CD4-positive, CD25-positive, alpha-beta regulatory T cell (primary cell): ENCODE measurements at places on chromosomes 12 and 14. TPM values are rescaled to one million over a fixed set of nuclear protein-coding genes. Genes with fewer than 3 reads are reported as not detected.

The MEG3 gene
- total RNA-seq = 0.10 TPM

- H3K4me3 ChIP-seq = no peak overlapping the region
- DNase-seq = no peak
- no peaks in the 10 kb centered on the region for H3K4me1 ChIP-seq
- H3K27ac ChIP-seq = no peak overlapping the region
Measured at GRCh38 chr12:82645414-82645813, 41.3 kb upstream of the TMTC2 start.

The FOXA1 gene
- 1.0 TPM for total RNA-seq

DNA sequence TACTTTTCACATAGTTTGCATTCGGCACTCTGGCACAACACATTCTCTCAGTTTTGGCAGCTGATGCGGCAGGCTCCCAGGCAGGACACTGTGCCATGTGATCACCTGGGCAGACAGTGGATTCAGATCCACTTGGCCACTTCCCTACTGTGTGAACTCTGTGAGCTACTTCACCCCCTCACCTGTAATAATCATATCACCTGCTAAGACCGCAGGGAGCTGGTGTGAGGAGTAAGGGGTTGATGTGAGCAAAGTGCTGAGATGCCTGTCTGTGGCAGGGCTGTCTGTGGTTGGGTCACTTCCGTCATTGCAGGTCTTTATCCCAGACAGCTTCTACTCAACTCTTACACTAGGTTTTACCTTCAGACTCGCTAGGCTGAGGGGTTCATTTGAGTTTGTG, 50.4 kb upstream of the AMN start:
- peaks cover 7% of the 10 kb centered on the region for H3K4me1 ChIP-seq
- H3K27ac ChIP-seq = peak overlapping the region; percentile 30
- no peaks in the 10 kb centered on the region for H3K27me3 ChIP-seq
- no peak overlapping the region for H3K4me3 ChIP-seq
- peaks cover 57% of the 10 kb centered on the region for H3K36me3 ChIP-seq

DNA sequence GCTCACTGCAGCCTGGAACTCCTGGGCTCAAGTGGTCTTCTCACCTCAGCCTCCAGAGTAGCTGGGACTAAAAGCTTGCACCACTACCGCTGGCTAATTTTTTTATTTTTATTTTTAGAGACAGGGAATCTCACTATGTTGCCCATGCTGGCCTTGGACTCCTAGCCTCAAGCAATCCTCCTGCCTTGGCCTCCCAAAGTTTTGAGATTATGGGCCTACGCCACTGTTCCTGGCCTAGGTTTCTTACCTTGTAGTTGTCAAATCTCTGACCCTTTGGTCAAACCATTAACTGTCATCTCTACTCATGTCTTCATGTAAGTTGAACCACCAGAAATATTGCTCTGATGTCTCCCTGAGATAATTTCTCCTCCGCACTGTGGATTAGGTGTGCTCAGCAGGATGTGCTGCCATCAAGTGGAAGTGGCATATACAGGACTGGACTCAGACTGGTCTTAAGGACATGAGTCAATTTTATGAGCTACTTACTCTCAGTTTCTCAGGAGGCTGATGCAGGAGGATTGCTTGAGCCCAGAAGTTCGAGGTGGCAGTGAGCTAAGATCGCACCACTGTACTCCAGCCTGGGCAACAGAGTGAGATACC, 28.5 kb downstream of the ACTR6 start:
- peaks cover 14% of the 10 kb centered on the region for H3K36me3 ChIP-seq
- no peak for DNase-seq
- no peak overlapping the region for H3K4me3 ChIP-seq
- H3K4me1 ChIP-seq = no peaks in the 10 kb centered on the region
- H3K27me3 ChIP-seq = no peaks in the 10 kb centered on the region

DNA sequence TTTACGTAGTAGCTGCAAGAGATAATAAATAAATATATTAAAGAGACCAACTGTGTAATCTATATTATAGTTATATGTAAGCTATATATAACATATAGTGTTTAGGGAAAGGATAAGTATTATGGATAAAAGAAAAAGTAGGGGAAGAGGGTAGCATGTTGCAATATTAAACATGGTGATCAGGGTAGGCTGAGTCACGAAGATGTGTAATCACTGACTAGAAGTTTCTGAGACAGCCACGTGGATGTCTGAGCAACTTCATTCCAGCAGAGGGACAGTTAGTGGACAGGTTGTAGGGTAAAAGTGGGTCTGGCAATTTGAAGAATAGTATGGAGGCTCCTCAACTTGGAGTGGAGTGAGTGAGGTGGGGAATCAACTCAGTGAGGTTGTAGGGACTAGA, 109.7 kb downstream of the ANO4 start:
- no peak for DNase-seq
- no peak overlapping the region for H3K4me3 ChIP-seq
- no peaks in the 10 kb centered on the region for H3K36me3 ChIP-seq

The DNAI7 gene
- total RNA-seq = 0.25 TPM

DNA sequence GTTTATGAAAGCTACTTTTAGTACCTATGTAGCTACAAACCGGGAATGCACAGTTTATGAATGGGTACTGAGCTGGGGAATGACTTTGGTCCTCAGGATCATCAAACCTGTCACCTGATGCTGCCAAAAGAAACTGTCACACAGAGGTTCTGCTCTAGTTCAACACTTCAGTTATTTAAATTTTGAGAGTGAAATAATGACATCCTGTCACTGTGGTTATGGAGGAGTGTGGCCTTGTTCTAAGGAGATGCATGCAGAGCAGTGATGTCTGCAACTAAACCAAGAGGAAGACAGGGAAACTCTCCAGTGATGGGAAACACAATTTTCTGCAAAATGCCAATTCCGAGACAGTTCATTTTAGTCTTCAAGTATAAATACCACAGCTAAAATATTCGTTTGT, 4.8 kb upstream of the AEBP2 start:
- peaks cover 5% of the 10 kb centered on the region for H3K4me1 ChIP-seq
- H3K4me3 ChIP-seq = no peak overlapping the region
- peak; percentile 74 for DNase-seq
- no peak overlapping the region for H3K27ac ChIP-seq
- no peaks in the 10 kb centered on the region for H3K27me3 ChIP-seq

The WSCD2 gene
- 2.3 TPM for total RNA-seq

GRCh38 chr14:101628471-101628966, 67.2 kb downstream of the DIO3 start:
- no peak overlapping the region for H3K27ac ChIP-seq
- DNase-seq = peak; percentile 72
- H3K4me1 ChIP-seq = peaks cover 9% of the 10 kb centered on the region
- H3K27me3 ChIP-seq = no peaks in the 10 kb centered on the region

The TROAP gene
- total RNA-seq = 2.0 TPM

GRCh38 chr14:74493343-74494261, at the start of gene ISCA2:
TSS of gene ISCA2 (plus strand) at chr14:74493765. CDS start at chr14:74493775, 10 bp downstream.
- no peaks in the 10 kb centered on the region for H3K27me3 ChIP-seq
- peak within 1 kb of the TSS; percentile 78 for H3K27ac ChIP-seq
- H3K4me3 ChIP-seq = peak within 1 kb of the TSS; percentile 86
- H3K4me1 ChIP-seq = peaks cover 48% of the 10 kb centered on the region

DNA sequence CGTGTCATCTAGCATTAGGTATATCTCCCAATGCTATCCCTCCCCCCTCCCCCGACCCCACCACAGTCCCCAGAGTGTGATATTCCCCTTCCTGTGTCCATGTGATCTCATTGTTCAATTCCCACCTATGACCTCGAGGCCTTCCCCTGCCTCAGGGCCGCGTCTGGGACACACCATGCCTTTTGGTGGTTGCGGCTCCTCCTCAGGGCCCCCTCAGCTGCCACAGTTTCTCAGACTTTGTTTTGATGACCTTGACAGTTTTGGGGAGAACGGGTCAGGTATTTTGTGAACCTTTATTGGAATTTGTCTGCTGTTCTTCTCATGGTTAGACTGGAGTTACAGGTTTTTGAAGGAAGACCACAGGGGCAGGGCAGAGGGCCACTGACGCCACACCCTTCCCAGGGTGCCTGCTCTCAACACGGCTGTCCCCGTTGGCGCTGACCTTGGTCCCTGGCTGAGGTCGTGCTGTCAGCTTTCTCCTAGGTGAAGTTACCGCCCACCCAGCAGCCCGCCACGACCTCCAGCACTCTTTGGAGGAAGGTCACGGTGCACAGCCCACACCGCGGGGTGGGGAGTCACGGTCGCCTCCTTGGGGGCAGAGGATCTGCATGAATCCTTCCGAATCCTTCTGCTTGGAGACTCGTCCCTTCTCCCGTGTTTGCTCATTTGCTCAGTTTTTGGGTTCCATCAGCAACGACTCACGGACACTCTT, 130.5 kb downstream of the KIF26A start:
- H3K27me3 ChIP-seq = no peaks in the 10 kb centered on the region
- H3K4me1 ChIP-seq = no peaks in the 10 kb centered on the region
- DNase-seq = no peak

The SLC11A2 gene
- total RNA-seq = 54.3 TPM

- no peak for DNase-seq
- no peaks in the 10 kb centered on the region for H3K4me1 ChIP-seq
- no peak overlapping the region for H3K27ac ChIP-seq
Measured at GRCh38 chr14:88683119-88683518, 109.6 kb downstream of the EML5 start.

The IL26 gene
- total RNA-seq = not detected

- H3K27ac ChIP-seq = no peak overlapping the region
- DNase-seq = no peak
- H3K4me3 ChIP-seq = no peak overlapping the region
- H3K4me1 ChIP-seq = no peaks in the 10 kb centered on the region
- H3K27me3 ChIP-seq = no peaks in the 10 kb centered on the region
- no peaks in the 10 kb centered on the region for H3K36me3 ChIP-seq
Measured at GRCh38 chr14:56400109-56400825, 179.3 kb upstream of the TMEM260 start.

The HOXC6 gene
- total RNA-seq = not detected

The NELL2 gene
- total RNA-seq = 11.9 TPM

DNA sequence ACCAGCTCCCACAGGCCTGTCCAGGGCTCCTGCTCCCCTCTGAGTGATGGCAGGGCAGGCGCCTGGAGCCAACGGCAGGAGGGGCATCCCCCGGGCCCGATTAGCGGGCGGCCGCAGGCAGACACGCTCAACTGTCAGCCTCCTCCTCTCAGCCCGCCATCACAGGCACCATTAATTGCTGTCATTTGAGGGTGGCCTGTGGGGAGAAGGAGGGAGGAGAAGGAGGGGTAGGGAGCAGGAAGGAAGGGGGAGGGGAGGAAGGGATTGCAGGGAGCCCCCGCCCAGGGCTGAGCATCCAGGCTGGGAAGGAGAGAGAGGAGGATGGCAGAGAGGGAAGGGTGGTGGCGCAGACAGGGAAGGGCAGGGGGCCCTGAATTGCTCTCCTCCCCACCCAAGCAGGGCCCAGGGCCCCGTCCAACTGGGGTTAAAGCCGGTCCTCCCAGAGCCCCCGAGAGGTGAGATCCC, 36.1 kb downstream of the NCOR2 start:
- H3K4me3 ChIP-seq = no peak overlapping the region
- no peaks in the 10 kb centered on the region for H3K4me1 ChIP-seq
- no peak overlapping the region for H3K27ac ChIP-seq
- H3K36me3 ChIP-seq = no peaks in the 10 kb centered on the region
- H3K27me3 ChIP-seq = no peaks in the 10 kb centered on the region
- DNase-seq = no peak

The P2RX2 gene
- not detected for total RNA-seq

- DNase-seq = peak; percentile 31
- H3K4me1 ChIP-seq = peaks cover 96% of the 10 kb centered on the region
- H3K27ac ChIP-seq = peak overlapping the region; percentile 99
- H3K36me3 ChIP-seq = peaks cover 74% of the 10 kb centered on the region
- no peaks in the 10 kb centered on the region for H3K27me3 ChIP-seq
Measured at GRCh38 chr14:22518073-22518472, 71.0 kb downstream of the DAD1 start.

DNA sequence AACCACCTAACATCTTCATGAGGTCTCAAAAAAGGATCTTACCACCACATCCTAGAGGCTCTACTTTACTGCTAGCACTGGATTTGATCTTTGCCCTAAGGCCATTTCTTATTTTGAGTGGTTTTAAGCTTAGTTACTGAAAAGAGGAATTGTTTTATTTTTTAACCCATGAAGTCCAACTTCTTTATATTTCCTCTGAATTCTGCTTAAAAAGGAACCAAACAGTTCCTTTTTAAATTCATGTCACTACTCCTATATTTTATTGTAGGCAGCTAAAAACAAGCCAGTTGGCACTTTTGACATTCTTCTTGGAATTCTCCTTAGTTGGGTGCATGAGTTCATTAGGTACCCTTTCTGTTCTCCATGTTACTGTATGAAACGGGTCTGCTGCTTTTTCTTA, 76.4 kb downstream of the FGD4 start:
- H3K27me3 ChIP-seq = peaks cover 2% of the 10 kb centered on the region
- no peaks in the 10 kb centered on the region for H3K36me3 ChIP-seq
- no peaks in the 10 kb centered on the region for H3K4me1 ChIP-seq
- H3K27ac ChIP-seq = no peak overlapping the region
- no peak overlapping the region for H3K4me3 ChIP-seq

GRCh38 chr12:117494833-117495655, 133.6 kb upstream of the NOS1 start:
- H3K36me3 ChIP-seq = no peaks in the 10 kb centered on the region
- H3K4me3 ChIP-seq = no peak overlapping the region
- DNase-seq = no peak
- no peaks in the 10 kb centered on the region for H3K4me1 ChIP-seq
- no peak overlapping the region for H3K27ac ChIP-seq

The FIGNL2 gene
- 0.27 TPM for total RNA-seq

DNA sequence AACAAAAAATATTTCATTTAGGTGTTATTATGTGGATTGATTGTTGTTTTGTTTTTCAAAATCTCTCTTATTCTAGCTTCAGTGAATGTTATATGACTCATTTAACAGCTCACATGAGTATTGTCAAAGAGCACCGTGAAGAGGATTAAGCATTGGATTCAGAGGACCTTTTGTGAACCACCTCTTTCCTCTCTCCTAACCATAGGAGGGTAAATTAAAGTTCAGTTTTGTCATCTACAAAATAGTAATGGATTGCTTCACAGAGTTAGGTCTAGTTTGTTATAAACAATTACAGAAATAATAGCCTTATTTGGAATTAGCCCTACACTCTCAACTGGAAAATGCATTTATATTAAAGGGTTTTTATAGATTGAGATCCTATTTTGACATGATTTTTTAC, 962 bp upstream of the KERA start:
- H3K27me3 ChIP-seq = no peaks in the 10 kb centered on the region
- H3K4me3 ChIP-seq = no peak overlapping the region
- H3K36me3 ChIP-seq = no peaks in the 10 kb centered on the region
- no peak overlapping the region for H3K27ac ChIP-seq

The CARMIL3 gene
- total RNA-seq = 0.52 TPM

GRCh38 chr12:66852765-66853164, 173.9 kb upstream of the GRIP1 start:
- no peak overlapping the region for H3K27ac ChIP-seq
- no peak for DNase-seq
- H3K36me3 ChIP-seq = no peaks in the 10 kb centered on the region
- H3K27me3 ChIP-seq = peaks cover 2% of the 10 kb centered on the region
- no peak overlapping the region for H3K4me3 ChIP-seq

DNA sequence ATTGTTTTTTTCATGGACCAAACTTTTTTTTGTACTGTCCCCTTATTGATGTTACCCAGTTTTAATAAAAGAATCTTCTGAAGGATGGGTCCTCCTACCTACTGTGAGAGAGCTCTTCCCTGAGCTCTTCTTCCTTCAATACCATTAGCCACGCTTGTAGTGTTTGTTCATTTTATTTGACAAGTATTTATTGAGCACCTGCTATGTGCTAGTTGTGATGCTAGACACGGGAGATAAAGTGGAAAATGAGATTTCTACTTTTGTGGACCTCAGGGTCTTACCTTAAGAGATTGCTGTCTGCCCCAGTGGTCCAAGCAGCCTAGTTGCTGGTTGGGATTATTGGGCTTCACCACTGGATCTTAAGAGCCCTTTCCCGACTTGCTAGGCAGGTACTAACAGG, 3.2 kb upstream of the GPD1 start:
- H3K27ac ChIP-seq = no peak overlapping the region
- H3K27me3 ChIP-seq = no peaks in the 10 kb centered on the region
- no peaks in the 10 kb centered on the region for H3K4me1 ChIP-seq
- no peak for DNase-seq
- H3K4me3 ChIP-seq = no peak overlapping the region
